ENCODE measurements at places on chromosomes 5 and 9. TPM values are rescaled to one million over a fixed set of nuclear protein-coding genes. Genes with fewer than 3 reads are reported as not detected.

DNA sequence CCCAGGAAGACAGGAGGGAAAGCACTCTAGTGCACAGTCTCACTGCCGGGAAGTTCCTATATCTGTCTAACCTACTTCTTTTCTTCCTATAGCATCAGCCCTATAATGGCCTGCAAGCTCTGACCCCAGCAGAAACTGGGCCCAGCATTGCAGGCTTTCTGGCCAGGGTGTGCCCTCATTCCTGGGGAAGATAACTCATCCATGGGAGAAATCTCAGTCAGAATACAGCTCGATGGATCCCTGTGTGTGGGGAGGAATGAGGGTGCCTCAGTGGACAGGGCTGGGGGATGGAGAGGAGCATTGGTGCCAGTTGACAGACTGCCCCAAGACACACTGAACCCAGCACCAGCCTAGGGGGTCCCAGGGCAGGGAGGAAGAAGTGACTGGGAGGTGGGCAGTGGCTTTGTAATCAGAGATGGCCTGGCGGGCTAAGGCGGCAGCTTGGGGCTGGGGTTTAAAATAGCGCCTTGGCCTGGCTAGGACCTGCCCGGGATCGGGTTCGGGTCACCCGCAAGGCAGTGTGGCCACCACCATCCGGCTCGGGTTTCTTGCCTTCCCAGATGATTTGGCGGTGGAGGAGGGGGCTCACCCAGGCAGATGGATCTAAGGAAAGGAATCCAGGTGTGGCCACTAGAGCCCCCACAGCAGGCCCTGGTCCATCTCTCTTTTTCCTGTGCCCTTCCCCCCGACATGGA lies 7.6 kb upstream of the CXXC5 start:
- no peaks in the 10 kb centered on the region for H3K27me3 ChIP-seq
- H3K4me3 ChIP-seq: no peak overlapping the region
- H3K36me3 ChIP-seq: no peaks in the 10 kb centered on the region

- no peaks in the 10 kb centered on the region for H3K4me1 ChIP-seq
- no peaks in the 10 kb centered on the region for H3K27me3 ChIP-seq
- H3K27ac ChIP-seq: no peak overlapping the region
- H3K4me3 ChIP-seq: no peak overlapping the region
- H3K36me3 ChIP-seq: no peaks in the 10 kb centered on the region
Observed at GRCh38 chr9:119291554-119291953, 77.7 kb downstream of the BRINP1 start.

- no peak overlapping the region for H3K27ac ChIP-seq
- H3K4me3 ChIP-seq: no peak overlapping the region
- no peaks in the 10 kb centered on the region for H3K36me3 ChIP-seq
- H3K27me3 ChIP-seq: peaks cover 23% of the 10 kb centered on the region
- no peak for DNase-seq
Observed at GRCh38 chr9:131043646-131044045, 34.7 kb downstream of the LAMC3 start.

GRCh38 chr9:72424131-72424530 lies 59.1 kb upstream of the ZFAND5 start:
- H3K4me1 ChIP-seq: peaks cover 2% of the 10 kb centered on the region
- no peak overlapping the region for H3K27ac ChIP-seq
- DNase-seq: no peak
- no peak overlapping the region for H3K4me3 ChIP-seq
- H3K36me3 ChIP-seq: no peaks in the 10 kb centered on the region

DNA sequence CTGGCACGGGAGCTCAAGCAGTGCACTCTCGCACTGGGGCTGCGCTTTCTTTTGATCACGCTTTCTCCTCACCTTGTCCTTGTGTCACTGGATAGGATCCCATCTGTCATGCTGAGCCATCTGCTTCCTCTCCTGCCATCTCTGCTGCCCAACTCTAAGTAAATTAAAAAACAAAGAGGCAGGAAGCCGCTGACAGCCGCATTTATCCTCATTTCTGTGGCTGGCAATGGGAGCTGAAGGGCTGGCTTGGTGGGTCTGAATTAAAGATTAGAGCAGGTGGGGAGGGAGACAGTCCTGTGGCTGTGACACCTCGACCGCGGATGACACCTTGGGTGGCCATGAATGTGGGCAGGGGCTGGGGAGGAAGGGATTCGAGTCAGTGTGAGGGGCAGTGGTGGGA lies 159.2 kb upstream of the ALDH1B1 start:
- H3K4me1 ChIP-seq: no peaks in the 10 kb centered on the region
- no peaks in the 10 kb centered on the region for H3K36me3 ChIP-seq
- peaks cover 59% of the 10 kb centered on the region for H3K27me3 ChIP-seq
- no peak overlapping the region for H3K27ac ChIP-seq
- no peak for DNase-seq

- DNase-seq: no peak
- no peaks in the 10 kb centered on the region for H3K36me3 ChIP-seq
- H3K27me3 ChIP-seq: peaks cover 10% of the 10 kb centered on the region
- H3K4me1 ChIP-seq: no peaks in the 10 kb centered on the region
- no peak overlapping the region for H3K4me3 ChIP-seq
Observed at GRCh38 chr5:127421471-127421870, 96.0 kb upstream of the PRRC1 start.

- no peak overlapping the region for H3K27ac ChIP-seq
- H3K4me1 ChIP-seq: no peaks in the 10 kb centered on the region
- DNase-seq: peak; percentile 45
- no peak overlapping the region for H3K4me3 ChIP-seq
- no peaks in the 10 kb centered on the region for H3K36me3 ChIP-seq
- H3K27me3 ChIP-seq: peaks cover 32% of the 10 kb centered on the region
Observed at GRCh38 chr9:107039542-107039941, 176.6 kb downstream of the ZNF462 start.

Gene PPP3R2
- not detected for total RNA-seq

DNA sequence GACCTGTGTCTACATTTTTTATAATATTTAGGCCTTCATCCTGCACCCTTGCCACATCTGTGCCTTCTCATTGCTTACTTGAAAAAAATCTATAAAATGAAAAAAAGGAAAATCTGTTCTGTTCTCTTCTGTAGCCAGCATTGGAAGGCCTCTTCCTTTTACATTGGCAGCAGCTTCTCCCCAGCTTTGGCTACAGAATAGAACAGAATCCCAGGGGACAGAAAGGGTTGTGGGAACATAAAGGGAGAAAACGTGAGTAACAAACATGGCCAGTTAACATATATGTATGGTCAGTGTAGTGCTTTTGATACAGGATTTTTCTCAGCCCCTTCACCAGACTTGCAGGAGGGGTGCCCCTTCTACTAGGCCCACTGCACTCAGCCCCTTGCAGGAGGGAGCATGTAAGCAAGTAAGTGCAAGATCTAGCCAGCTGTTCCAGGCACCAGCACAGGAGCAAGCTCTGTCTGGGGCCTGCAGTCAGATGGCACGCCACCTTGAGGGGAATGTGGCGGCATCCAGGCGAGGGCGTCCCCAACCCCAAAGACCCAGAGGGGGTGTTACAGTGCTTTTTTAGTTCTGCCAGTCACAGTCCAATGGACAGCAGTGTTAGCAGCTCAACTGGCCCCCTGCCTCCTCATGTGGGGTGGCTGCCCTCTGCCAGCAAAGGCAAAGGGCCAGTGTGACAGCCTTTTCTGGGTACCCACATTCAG lies 330.5 kb upstream of the ZNF462 start:
- H3K4me3 ChIP-seq: no peak overlapping the region
- no peaks in the 10 kb centered on the region for H3K36me3 ChIP-seq
- no peak for DNase-seq
- no peaks in the 10 kb centered on the region for H3K4me1 ChIP-seq
- H3K27me3 ChIP-seq: no peaks in the 10 kb centered on the region

GRCh38 chr5:151126199-151126645 lies 31.4 kb downstream of the ANXA6 start:
- H3K4me1 ChIP-seq: peaks cover 2% of the 10 kb centered on the region
- H3K36me3 ChIP-seq: peaks cover 84% of the 10 kb centered on the region
- no peak overlapping the region for H3K27ac ChIP-seq
- DNase-seq: peak; percentile 51

GRCh38 chr9:23850690-23851629 lies 24.9 kb upstream of the ELAVL2 start:
- no peaks in the 10 kb centered on the region for H3K27me3 ChIP-seq
- no peak overlapping the region for H3K4me3 ChIP-seq
- no peak for DNase-seq
- no peaks in the 10 kb centered on the region for H3K36me3 ChIP-seq
- H3K4me1 ChIP-seq: no peaks in the 10 kb centered on the region
- H3K27ac ChIP-seq: no peak overlapping the region

- no peaks in the 10 kb centered on the region for H3K27me3 ChIP-seq
- DNase-seq: no peak
- no peaks in the 10 kb centered on the region for H3K36me3 ChIP-seq
Observed at GRCh38 chr9:116504893-116505480, 182.1 kb upstream of the TRIM32 start.

DNA sequence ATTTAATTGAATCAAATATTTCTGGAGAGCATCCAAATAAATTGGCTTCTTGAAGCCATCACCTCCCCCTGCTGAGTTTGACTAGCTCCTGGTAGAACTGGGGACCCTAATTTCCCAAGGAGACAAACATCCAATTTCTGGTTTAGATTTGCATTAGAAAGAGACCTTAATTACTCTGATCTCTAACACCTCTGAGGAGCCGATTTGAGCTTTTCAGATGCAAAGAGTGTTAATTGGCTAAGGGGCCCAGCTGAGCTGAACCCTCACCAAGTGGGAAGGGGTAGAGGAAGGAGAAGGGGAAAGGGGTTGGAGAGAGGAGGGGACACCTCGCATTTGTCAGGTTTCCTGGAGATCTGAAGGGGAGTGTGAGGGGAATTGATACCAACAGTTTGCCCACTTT lies 145.4 kb upstream of the SHB start:
- DNase-seq: no peak
- H3K4me1 ChIP-seq: no peaks in the 10 kb centered on the region
- no peak overlapping the region for H3K27ac ChIP-seq
- no peaks in the 10 kb centered on the region for H3K36me3 ChIP-seq

DNA sequence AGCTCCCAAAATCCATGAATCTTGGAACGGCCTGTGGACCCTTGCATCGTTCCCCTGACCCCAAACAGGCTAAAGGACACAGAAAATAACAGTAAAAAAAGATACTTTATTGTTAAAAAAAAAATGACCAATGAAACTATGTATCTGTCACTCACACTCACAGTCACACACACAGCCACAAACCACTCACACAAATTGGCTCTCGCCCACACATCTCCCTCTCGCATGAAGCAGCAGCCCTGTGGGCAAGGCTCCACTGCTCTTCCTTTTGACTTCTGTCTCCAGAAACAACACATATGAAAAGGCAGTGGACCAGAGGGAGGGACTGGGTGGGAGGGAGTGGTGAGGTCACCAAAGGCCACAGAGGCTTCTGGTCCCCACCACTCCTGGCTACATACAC lies 56.6 kb downstream of the SLC36A1 start:
- no peak for DNase-seq
- H3K27me3 ChIP-seq: no peaks in the 10 kb centered on the region
- H3K4me3 ChIP-seq: no peak overlapping the region
- H3K36me3 ChIP-seq: no peaks in the 10 kb centered on the region
- no peak overlapping the region for H3K27ac ChIP-seq
- H3K4me1 ChIP-seq: no peaks in the 10 kb centered on the region

DNA sequence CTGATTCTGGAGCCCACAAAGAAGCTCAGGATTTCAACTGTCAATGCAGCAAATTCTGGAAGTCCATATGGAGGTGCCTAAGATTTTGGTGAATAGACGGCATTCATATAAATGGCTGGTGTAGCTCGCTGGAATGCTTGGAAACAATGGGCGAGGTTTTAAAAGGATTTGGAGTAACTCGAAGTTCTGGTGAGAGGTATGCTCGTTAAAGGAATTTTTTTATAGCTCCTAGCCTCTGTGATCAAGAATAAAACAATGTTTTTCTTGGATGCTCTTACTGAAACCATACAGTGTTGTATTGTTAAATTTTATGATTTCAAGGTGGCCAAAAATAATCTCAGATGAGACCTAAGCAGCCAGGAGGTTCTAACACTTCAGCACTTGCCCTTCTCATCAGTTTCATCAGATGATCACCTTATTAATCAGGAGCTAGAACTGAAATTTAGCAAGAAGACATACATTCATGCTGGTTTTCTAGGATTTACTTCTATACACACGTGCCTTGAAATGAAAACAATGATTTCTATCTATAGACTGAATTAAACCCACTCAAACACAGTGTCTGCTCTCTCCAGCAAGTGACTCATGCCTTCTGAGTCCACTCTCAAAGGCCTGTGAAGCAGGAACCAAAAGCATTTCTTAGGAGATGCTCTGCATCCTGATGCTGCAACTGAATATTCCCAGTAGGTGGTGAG lies 79.2 kb downstream of the OTULIN start:
- H3K27ac ChIP-seq: no peak overlapping the region
- no peaks in the 10 kb centered on the region for H3K27me3 ChIP-seq
- H3K4me3 ChIP-seq: no peak overlapping the region
- H3K4me1 ChIP-seq: peaks cover 5% of the 10 kb centered on the region

Gene NEURL1B
- 1.8 TPM for total RNA-seq

DNA sequence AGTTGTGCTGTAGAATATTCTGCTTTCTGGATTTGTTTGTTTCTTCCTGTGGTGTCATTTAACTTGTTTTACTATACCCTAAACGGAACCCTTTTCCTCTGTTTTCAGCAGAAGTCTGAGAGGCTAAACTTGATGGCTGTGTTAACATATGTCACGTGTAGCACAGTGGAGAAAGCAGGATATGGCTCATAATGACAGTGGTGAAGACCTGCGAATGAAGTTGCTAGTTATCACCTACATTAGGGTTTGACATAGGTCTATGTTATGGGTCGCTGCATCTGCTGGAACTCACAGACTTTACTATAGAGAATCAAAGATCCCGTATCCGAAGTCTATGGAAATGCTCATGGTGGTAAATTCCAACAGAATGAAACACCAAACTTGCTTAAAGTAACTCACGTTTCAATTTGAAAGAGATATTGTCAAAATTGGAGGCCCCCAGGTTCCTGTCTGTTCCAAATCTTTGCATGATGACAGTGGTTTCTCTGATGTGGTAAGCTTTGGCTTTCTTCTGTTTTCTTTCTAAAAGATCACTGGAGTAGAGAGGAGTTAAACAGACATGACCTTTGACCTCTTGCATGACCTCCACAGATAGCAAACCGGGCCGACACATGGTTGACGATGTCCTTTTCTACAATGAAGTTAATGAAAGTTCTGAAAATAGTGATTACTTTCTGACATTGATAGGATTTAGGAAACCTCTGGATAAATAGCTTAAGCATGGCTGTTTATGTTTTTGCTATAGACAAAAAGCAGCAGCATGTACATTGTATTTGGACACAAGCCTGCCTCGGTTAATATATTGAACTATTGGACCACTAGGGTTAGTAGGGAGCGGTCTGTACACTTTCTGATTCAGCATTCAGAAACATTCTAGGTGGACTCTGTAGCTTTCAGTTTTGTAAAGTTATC lies 3.1 kb upstream of the CATSPER3 start:
- H3K4me3 ChIP-seq: no peak overlapping the region
- peaks cover 2% of the 10 kb centered on the region for H3K36me3 ChIP-seq
- DNase-seq: no peak
- H3K4me1 ChIP-seq: no peaks in the 10 kb centered on the region
- no peak overlapping the region for H3K27ac ChIP-seq

Gene NEUROG1
- not detected for total RNA-seq

Gene CDC25C
- 7.5 TPM for total RNA-seq
